HT1080 (cell line): ENCODE measurements at places on chromosomes 16 and 17. TPM values are rescaled to one million over a fixed set of nuclear protein-coding genes. Genes with fewer than 3 reads are reported as not detected.

DNA sequence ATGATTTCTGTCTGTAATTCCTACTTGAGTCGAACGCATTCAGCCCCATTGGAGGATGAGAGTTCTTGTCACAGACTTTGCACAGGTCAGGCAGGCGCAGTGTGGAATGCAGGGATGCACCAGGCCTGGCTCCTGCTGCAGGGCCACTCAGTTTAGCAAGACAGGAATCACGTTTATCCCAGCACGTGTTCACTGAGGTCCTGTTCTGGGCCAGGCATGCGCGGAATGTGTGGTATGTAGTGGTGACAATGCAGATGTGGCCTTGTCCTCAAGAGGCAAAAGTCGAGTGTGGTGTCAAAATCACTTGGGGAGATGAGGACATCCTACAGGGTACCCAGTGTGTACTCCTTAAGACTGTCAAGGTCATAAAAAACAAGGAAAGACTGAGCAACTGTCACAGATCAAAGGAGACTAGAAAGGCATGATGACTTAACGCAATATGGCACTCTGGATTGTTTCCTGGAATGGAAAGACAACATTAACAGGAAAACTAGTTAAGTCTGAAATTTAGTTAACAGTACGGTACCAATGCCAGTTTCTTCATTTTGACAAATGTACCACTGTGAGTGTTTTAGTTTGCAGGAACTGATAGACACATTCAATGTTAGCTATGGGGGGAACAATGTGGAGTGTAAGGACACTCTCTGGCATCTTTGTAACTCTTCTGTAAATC, 121.5 kb upstream of the ADAMTS18 start:
- DNase-seq, result no peak

KRT23 gene
- total RNA-seq, result 0.33 TPM in 1 of 2 replicates, not detected in the other

- DNase-seq, result no peak
Observed at GRCh38 chr16:72875291-72876031, 172.5 kb downstream of the ZFHX3 start.

- DNase-seq, result no peak
Observed at GRCh38 chr17:73519714-73520368, 124.4 kb downstream of the SDK2 start.

ESRP2 gene
- total RNA-seq, result 0.29 and 0.30 TPM in 2 replicates

NPIPB9 gene
- 0.33 and 0.40 TPM in 2 replicates for total RNA-seq
